Pancreas (tissue), 10 donors: ENCODE measurements at places on chromosomes 6 and 20. TPM values are rescaled to one million over a fixed set of nuclear protein-coding genes. Genes with fewer than 3 reads are reported as not detected.

Gene MLIP
- polyA plus RNA-seq, result 0.84 TPM

Gene TSPO2
- polyA plus RNA-seq, result 0.12 TPM

Gene PARD6B
- 4.2 TPM for polyA plus RNA-seq

Gene GABRR1
- not detected for polyA plus RNA-seq

Gene KIF25
- polyA plus RNA-seq, result 0.23 TPM

Gene SNPH
- 3.6 TPM for polyA plus RNA-seq

Gene PTCRA
- polyA plus RNA-seq, result not detected

Gene EYA4
- polyA plus RNA-seq, result 0.21 TPM

Gene C2
- 0.63 TPM for polyA plus RNA-seq

Gene ENPP5
- 12.3 TPM for polyA plus RNA-seq

Gene AURKA
- polyA plus RNA-seq, result 0.80 TPM

Gene PROKR2
- polyA plus RNA-seq, result not detected

Gene C6orf163
- polyA plus RNA-seq, result 6.2 TPM

Gene OR2W1
- not detected for polyA plus RNA-seq

Gene SGK2
- polyA plus RNA-seq, result 12.6 TPM

Gene ZSCAN31
- 6.3 TPM for polyA plus RNA-seq

Gene E2F1
- 0.54 TPM for polyA plus RNA-seq

Gene THEMIS
- not detected for polyA plus RNA-seq

Gene MOG
- not detected for polyA plus RNA-seq

Gene FBXO5
- 0.57 TPM for polyA plus RNA-seq

Gene EPPIN
- not detected for polyA plus RNA-seq

Gene OLIG3
- 0.07 TPM for polyA plus RNA-seq

Gene HSPA1L
- polyA plus RNA-seq, result 0.46 TPM

Gene GSTA3
- not detected for polyA plus RNA-seq

Gene LHFPL5
- polyA plus RNA-seq, result 2.0 TPM

Gene NMBR
- polyA plus RNA-seq, result not detected

Gene BANF2
- 1.3 TPM for polyA plus RNA-seq

Gene FUCA2
- 16.2 TPM for polyA plus RNA-seq

Gene PGM3
- 21.5 TPM for polyA plus RNA-seq

Gene KCNS1
- polyA plus RNA-seq, result 0.04 TPM

Gene ATP9A
- polyA plus RNA-seq, result 5.8 TPM

Gene MUCL3
- polyA plus RNA-seq, result 0.04 TPM

Gene CD40
- 20.8 TPM for polyA plus RNA-seq

Gene NHLRC1
- polyA plus RNA-seq, result 1.0 TPM

Gene SLC22A2
- not detected for polyA plus RNA-seq
